ENCODE measurements at places on chromosomes 16 and 17.

DNA sequence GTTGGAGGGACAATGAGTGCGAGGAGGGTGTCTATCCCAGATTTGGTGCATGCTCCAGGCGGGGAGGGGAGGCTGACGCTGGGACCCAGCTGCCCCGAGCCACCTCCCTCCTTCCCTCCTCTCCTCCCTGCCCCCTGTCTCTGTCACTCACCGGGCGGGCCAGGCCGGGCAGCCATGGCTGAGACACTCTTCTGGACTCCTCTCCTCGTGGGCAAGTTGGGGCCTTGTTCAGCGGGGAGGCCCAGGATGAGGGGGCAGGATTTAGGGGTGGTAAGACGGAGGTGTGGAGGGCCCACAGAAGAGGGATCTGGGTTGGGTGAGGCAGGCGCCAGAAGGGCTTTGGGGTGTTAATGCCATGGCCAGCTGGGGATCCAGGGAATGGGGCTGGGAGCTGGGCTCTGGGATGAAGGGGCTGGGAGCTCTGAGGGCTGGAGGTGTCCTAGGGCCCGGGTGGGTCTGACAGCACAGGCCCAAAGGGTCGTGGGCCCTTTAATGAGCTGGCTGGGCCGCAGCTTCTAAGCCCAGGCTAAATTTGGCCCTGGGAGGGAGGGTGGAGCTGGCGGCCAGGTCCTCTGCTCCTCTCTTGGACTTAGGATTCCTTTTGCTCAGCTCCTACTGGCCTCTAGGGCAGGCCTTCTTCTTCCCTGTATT, at the start of gene SGCA:
SGCA (plus strand) TSS at position 139 of the 651 bp plus-strand sequence; CDS start at position 175, 36 bp downstream.
- DNase-seq = no peak

- DNase-seq = no peak
Measured at GRCh38 chr16:29743475-29743826, 2.3 kb downstream of the C16orf54 start.

GRCh38 chr16:23509782-23510163, 521 bp downstream of the GGA2 start:
- DNase-seq = no peak

DNA sequence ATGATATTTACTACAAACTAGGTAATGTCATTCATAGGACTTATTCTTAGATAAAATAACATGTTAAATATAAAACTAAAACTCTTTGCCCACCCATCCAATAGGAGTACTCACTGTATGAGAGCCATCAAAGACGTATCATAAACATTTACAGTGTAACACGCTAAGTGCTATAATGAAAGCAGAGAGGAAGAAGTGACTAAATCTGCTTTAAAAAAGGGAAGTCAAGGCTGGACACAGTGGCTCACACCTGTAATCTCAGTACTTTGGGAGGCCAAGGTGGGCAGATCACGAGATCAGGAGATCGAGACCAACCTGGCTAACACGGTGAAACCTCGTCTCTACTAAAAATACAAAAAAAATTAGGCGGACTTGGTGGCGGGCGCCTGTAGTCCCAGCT, 32.4 kb downstream of the SPAG9 start:
- DNase-seq = no peak

GRCh38 chr17:14197057-14197456, 39.6 kb downstream of the CDRT15 start:
- no peak for DNase-seq

- no peak for DNase-seq
Measured at GRCh38 chr17:66636111-66636510, 198.8 kb upstream of the CACNG5 start.

GRCh38 chr17:41324180-41325075, 8.9 kb upstream of the KRTAP17-1 start:
- DNase-seq = no peak

GRCh38 chr17:17729620-17730249, 48.5 kb downstream of the RAI1 start:
- peak; percentile 26 for DNase-seq

DNA sequence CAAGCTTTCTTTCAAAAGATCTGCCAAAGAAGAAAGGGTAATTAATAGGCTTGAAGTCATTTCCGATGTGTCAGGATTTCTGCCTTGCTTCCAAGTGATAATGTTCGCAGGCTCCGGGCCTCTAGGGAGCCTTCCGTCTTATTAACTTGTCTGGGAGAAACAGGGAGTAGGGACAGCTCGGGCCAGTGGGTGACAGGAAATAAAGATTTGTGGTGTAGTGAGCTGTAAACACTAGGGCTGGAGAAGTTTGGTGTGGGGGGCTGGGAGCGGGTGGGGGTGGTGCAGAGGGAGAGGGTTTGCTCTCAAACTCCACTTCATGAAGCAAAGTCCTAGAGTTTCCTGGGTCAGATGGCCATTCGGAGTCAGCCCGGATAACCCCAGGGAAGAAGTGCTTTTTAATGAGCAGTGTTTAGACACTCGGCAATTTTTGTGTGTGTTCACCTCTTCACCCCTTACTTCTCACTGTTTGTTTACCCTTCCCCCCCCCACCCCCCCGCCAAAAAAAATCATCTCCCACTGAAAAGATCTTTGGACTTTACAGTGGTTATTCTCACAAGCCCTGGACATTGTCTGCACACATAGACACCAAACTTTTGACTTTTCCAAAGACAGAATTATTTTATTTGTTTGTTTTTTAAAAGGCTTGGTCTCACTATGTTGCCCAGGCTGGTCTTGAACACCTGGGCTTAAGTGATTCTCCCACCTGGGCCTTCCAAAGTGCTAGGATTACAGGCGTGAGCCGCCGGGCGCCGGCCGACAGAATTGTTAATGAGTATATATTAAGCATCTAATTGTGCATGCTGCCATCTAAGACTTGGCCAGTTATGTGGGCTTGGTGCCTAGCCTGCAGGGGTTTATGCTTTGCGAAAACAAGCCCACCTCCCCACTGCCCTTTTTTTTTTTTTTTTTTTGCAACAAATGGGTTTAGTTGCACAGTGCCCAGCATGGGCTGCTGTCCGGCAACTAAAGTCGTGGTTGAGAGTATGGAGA, 196.4 kb downstream of the CCDC182 start:
- no peak for DNase-seq

DNA sequence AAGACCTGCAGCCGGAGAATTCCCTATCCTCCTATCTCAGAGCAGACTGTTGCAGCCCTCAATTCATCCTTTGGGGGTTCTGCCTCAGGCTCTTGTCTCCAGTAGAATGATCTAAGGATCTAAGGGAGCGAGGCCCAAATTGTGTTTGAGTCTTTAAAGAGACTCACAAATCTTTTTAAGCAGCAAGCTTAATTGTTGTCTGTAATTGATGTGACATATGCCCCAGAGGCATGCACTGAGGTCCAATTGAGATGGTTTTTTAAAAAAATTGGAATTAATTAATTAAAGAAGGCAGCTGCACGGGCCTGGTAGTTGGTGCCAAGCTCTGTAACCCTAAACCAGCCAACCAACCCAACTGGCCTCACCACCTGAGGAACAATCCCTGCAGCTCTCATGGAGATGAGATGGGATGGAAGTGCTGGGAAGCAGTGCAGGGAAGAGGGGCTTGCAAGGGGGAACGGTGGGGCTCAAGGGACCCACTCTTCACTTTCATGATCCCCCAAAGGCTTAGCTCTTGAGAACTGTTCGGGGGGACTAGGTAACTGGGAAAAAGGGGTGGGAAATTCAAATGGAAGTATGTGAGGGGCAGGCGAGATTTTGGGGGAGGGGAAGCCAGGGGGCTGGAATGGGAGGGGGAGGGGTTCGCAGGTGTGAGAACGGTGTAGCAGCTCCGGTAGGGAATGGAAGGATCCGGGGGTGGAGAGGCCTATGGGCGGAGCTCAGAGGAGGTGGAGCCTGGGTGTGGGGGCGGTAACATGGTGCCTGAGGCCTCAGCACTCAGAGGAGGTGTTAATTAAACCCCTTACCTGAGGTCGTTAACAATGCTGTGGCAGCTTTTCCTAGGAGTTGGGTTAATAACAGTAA, 9.2 kb upstream of the ZNF652 start:
- no peak for DNase-seq

- DNase-seq = no peak
Measured at GRCh38 chr16:705431-706188, at the start of gene FBXL16. Gene FBXL16 (minus strand): TSS chr16:705801. CDS start chr16:697405, 8,396 bp downstream.

DNA sequence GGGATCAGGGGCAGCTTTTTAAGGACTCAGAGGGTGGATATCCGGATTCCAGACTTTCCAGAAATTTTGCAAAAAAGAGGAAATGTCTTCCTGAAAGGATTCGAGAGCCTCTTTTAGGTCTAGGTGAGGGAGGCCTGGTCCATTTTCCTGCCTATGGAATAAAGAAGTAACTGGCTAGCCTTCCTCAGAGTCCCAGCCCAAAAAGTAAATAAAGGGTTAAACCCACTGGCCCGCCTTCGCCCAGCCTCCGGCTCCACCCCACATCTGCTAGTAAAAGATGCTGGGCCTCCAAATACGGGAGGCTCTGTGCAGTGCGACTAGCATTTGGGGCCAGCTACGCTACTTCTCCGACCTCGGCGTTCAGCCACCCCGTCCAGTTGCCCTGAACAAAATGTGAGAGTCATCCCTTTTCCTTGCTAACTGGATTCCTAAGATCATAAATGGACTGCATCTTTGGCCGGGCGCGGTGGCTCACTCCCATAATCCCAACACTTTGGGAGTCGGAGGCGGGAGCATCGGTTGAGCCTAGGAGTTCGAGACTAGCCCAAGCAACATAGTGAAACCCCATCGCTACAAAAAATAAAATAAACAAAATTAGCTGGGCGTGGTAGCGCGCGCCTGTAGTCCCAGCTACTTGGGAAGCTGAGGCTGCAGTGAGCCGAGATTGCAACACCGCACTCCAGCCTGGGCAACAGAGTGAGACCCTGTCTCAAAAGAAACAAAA, 824 bp upstream of the MPP2 start:
- DNase-seq = no peak

- no peak for DNase-seq
Measured at GRCh38 chr16:526181-527014, 1.1 kb upstream of the CAPN15 start.

DNA sequence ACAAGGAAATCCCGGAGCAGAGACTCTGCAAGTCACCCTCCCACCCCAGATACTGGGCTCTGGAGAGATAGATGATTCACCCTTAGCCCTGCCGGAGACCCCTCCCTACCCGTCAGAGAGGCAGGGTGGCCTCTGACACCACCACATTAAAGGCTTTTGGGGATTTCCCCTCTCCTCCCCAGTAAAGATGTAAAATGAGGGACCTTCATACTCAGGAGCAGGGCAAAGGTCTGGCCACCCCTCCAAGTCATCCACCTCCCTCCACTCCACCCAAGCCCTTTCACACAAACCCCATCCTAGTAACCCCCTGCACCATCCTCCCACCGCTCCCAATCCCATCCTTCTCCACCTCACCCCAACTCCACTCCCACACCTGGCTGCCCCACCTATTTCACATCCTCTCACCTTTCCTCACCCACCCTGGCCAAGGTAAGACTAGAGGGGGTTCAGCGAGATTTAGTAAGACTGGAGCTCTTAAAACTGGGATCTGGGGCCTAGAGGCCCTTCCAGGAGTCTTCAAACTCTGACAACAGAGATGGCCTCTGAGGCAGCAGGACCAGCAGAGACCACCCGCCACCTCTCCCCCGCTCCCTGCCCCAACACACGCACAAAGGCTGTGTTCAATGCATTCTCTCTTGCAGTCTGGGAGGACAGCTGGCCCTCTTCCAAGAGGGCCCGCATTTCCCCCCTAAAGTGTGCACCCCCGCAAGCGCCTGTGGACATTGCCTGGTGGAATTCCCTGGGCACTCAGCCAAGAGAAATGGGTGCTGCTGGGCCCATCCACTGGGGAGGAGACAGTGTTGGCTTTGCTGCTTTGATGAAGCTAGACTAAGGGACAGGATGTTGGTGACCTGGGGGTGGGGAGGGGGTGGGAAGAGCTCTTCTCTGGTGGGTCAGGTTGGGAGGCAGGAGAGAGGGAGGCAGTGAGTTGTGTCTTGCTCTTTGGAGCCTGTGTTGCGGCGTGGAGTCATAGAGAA, 1.1 kb downstream of the ABAT start:
- no peak for DNase-seq

- DNase-seq = no peak
Measured at GRCh38 chr17:16947470-16947869, 24.4 kb downstream of the TNFRSF13B start.

DNA sequence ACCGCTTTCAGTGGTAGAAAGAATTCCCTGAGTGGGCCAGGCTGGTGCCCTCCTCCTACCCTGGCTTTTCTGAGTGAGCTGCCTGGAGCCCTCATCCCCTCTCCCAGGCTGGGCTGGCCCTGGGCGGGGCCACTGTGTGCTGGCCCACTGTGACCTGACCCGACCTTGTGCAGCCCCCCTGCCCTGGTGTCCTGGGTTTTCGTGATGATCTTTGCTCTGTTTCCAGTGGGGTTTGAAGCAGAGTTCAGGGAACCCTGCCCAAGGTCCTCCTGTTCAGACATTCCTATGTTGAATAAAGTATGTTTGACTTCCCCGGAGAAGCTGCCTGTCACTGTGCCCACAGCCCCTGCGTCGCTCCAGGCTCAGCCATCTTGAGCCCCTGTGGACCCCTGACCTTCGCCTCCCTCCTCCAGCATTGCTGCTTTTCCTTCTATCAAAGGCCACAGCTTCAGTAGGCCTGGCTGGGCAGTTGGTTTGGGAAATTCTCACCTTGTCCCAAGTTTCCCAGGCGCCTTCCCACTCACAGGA, 13.7 kb upstream of the NAGLU start:
- DNase-seq = no peak

- DNase-seq = no peak
Measured at GRCh38 chr17:79050551-79050950, 24.1 kb upstream of the ENGASE start.

DNA sequence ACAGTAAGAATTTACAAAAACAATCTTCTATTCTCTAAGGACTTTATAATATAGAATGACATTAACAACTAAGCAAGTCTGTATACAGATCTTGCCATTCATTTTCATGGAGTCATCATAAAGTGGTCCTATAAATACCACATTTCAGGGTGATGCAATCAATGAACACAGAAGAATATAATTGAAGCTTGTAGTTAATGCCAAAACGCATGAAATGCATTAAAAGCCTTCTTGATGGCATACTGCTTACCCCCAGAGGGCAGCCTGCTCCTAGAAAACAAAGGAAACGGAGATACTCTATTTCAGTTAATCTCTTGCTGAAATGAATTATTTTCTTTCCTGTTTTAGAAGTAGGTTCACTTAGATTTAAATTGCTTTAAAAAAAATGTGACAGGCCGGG, 45.2 kb upstream of the STAC2 start:
- no peak for DNase-seq

GRCh38 chr17:18117533-18117932, 9.0 kb downstream of the MYO15A start:
- DNase-seq = no peak

GRCh38 chr17:76492989-76493501, 8.2 kb downstream of the RHBDF2 start:
- no peak for DNase-seq

DNA sequence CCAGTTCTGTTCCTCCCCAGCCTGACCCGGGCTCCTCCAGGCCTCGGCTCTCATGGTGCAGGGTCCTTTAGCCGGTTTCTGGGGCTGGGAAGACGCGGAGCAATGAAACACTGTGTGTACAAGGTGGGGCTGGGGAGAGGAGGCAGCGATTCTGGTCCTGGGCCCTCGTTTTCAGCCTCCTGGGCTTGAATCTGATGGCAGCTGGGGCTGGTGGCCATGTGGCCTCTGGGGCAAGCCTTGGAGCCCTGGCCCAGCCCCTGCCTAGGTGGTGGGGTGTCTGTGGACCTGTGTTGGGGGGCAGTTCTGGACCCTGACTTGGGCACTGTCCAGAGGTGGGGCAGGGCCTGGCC, 4.1 kb downstream of the FOXJ1 start:
- DNase-seq = no peak

- DNase-seq = no peak
Measured at GRCh38 chr16:23216658-23217246, 34.2 kb downstream of the SCNN1G start.

Measured in stimulated activated CD8-positive, alpha-beta memory T cell treated with anti-CD3 and anti-CD28 coated beads, Interleukin-2, amount 100 ng/mL, for 1 hour (primary cell).